ENCODE measurements at places on chromosomes 4 and X. TPM values are rescaled to one million over a fixed set of nuclear protein-coding genes. Genes with fewer than 3 reads are reported as not detected.

USP9X gene
- total RNA-seq = 53.4 TPM

NXF2 gene
- not detected for total RNA-seq

DKK2 gene
- total RNA-seq = not detected

FGD1 gene
- 0.28 TPM for total RNA-seq

VCX3B gene
- total RNA-seq = not detected

PCDH18 gene
- not detected for total RNA-seq

LRPAP1 gene
- total RNA-seq = 84.1 TPM

HNRNPDL gene
- total RNA-seq = 470 TPM

RGN gene
- not detected for total RNA-seq

TSPAN7 gene
- total RNA-seq = not detected

ABLIM2 gene
- total RNA-seq = 0.60 TPM

GPR119 gene
- not detected for total RNA-seq

HEPH gene
- total RNA-seq = not detected

FAM133A gene
- total RNA-seq = not detected

Data from activated T-helper 2 cell treated with anti-CD3 and anti-CD28 coated beads, Interferon-gamma antibody, Interleukin-2, Interleukin-4, amounts not matched to agents 10 μg/mL and 5 μg/mL and 100 μg/mL, durations not matched to agents 14 hours and 24 hours and 36 hours (primary cell).